ENCODE measurements at places on chromosomes 2 and 18.

DNA sequence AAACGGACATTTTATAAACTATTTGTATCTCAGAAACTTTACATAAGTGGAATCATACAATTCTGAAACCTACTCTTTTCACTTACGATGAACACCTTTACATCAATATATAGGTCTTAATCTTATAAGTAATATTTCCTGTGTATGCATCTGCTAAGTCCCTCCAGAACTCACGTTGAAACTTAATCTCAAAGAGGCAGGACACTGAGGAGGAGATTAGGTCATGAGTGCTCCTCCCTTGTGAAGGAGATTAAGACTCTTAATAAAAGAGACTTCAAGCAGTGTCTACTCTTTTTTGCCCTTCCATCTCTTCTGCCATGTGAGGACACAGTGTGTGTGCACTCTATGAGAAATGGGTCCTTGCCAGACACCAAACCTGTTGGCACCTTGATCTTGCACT, 94.7 kb upstream of the CDKL4 start:
- no peak for DNase-seq

- DNase-seq: no peak
Measured at GRCh38 chr2:60735496-60736250, 20.4 kb upstream of the PAPOLG start.

- DNase-seq: no peak
Measured at GRCh38 chr2:190119923-190120590, 57.5 kb upstream of the MSTN start.

DNA sequence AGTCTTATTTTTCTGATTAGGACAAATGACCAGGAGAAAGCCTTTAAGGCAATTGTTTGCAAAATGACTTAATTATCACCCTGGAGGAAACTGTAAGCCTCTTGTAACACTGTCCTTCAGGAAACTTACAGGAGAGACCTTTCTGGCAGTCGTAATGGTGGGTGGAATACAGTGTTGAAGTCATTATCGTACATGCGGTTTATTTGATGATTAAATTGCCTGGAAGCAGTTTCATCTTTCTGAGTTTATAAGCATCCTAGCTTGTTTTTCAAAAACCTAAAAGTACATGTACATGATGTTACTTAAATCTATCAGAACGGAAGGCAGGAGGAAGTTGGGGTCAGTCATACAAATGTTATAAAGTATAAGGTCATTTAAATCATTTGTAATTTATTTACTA, 86.2 kb upstream of the RAB27B start:
- DNase-seq: no peak

DNA sequence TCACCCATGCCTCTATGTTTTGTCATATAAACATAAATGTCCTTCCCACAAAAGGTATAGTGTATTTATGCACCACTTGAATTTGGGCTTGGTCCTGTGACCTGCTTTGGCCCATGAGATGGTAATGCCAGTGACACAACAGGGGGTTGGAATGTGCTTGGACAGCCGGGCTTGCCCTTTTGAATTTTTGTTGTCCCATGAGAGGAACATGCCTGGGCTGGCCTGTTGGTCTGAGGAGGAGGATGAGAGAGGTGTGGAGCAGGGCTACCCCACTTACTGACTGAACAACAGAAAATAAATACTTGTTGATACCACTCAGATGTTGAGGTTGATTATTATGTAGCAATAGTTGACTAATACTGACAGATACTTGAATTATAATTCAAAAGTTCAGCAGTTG, 63.2 kb upstream of the TCF4 start:
- no peak for DNase-seq

- no peak for DNase-seq
Measured at GRCh38 chr2:128155970-128156369, 65.0 kb downstream of the UGGT1 start.

GRCh38 chr2:239277401-239278085, 123.3 kb downstream of the HDAC4 start:
- no peak for DNase-seq

Measured in stimulated activated CD4-positive, alpha-beta T cell treated with anti-CD3 and anti-CD28 coated beads, Interleukin-1b, Interleukin-23, amount 100 ng/mL, for 1 hour (primary cell).